ENCODE measurements at places on chromosomes 1 and 21.

DNA sequence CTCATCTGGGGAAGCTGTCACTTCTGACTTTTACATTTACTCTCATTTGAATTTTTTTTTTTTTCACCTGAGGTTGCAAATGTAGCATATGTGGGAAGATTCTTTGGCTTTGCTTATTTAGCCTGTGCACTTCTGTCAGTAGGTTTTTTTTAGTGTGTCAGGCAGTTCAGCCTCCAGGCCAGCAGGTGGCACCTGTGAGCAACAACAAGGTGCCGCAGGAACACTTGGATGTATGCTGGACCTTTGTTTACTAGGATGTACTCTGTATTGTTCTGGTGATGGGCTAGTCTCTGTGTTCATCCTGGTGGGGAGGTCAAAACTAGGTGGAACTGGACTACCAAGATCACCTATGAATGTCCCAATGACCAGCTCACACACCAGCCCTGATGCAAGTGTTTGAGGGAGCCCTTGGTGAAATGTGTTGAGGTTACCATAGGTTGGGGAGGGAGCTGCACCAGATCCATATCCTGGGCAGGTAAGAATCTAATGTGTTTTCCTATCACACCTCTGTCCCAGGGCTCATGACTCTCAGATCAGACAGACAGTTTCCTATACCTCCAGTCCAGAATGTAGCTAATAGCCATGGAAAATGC is 618.2 kb downstream of the BRINP3 start:
- DNase-seq = peak; percentile 19

DNA sequence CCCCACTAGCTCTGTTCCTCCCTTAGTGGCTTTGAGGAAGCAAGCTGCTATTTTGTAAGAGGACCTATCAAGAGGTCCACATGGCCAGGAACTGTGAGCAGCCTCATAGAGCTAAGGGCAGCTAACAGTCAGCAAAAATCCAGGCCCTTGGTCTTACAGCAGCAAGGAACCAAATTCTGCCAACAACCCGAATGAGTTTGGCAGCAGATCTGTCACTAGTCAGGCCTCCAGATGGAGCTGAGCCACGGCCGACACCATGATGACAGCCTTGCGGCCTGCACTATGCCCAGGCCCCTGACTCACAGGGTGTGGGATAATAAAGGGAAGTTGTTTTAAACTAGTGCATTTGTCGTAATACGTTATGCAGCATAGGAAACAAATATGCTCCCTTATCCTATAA is 28.0 kb upstream of the H3-3A start:
- DNase-seq = no peak

DNA sequence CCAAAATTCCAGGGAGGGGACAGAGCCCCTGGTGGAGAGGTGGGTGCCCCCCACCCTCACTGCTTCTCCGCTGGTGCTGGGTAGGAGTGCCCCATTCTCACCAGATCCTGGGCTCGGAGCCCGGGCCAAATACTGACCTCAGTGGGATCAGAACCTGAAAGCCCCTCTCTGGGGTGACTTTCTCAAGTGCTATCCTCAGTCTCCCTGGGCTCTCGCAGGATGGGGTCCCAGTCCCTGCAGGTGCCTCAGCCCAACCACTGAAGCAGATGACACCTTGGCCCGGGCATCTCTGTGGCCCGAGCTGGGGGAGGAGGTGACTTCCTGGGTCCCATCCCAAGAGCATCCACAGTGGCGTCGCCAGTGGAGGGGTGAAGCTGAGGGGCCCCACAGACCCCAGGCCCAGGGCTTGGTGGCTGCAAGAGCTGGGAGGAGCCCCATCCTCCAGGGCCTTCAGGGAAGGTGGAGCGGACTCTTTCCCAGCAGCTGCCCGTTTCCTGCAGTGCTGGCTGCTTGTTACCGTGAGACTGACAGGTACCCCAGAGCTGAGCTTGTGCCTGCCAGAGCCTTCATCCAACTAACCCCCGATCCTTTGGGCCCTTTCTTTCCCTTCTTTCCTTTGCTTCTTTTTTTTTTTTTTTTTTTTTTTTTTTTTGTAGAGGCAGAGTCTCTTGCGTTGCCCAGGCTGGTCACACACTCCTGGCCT is 3.9 kb upstream of the FNDC10 start:
- no peak for DNase-seq

- DNase-seq = no peak
Measured at GRCh38 chr1:178277793-178278530, 184.1 kb downstream of the RASAL2 start.

DNA sequence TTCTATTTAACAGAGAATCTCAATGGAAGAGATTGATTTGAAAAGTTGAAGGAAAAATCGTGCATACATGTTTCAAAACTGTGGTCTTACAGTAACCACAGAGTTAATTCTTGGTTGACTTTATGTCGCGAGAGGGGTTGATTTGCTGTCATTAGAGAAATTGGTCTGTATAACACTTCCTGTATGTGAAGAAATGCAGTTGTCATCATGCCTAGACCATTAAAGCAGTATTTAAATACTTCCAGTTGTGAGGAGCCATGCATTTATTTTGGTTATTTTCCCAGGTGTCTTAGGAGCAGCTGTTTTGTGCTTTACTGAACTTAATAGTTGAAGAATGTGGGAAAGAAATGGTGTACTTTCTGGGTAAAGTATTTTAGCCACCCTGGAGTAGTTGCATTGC is 76.2 kb downstream of the NFIA start:
- no peak for DNase-seq

All from stimulated activated CD4-positive, alpha-beta T cell treated with anti-CD3 and anti-CD28 coated beads, Interleukin-2, amount 100 ng/mL, for 24 hours (primary cell).